ENCODE measurements at places on chromosomes 13 and 19.

DNA sequence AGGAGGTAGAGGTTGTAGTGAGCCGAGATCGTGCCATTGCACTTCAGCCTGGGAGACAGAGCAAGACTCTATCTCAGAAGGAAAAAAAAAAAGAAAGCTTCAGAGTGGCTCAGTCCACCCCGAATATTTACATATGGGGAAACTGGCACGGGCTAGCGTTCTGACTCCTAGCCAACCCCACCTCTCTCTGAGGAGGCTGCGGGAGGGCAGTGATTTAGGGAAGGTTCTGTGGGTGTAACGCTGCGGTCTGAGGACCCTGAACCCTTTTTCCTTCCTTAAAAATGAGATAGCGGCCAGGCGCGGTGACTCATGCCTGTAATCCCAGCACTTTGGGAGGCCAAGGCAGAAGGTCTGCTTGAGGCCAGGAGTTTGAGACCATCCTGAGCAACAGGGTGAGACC lies 5.0 kb downstream of the LRRC25 start:
- DNase-seq = no peak

GRCh38 chr13:111380431-111380830 lies 60.0 kb downstream of the TEX29 start:
- no peak for DNase-seq

DNA sequence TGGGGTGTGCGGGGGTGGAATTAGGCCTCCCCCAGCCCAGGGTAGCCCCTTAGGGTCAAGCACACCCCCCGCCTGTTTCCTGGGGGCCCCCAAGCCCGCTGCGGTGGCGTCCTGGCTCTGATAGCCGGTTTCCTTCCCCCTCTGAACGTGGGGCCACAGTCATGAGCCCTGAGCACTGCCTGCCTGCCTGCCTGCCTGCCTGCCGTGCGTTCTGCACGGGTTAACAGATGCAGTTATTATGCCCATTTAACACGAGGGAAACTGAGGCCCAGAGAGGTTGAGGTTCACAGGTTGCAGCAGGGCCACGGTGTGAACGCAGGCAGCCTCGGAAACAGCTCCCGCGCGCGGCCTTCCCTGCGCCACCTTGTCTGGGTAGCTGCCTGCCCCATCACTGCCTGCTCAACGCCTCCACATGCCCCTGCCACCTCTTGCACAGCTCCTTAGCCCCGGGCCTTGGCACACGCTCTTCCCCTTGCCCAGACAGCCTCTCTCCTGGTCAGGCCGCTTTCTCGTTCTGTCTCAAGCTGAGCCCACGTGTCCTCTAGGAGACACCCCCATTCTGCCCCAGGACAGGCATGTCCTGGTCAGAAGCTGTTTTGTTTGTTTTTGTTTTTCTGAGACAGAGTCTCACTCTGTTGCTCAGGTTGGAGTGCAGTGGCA lies 1.2 kb upstream of the GAMT start:
- no peak for DNase-seq

DNA sequence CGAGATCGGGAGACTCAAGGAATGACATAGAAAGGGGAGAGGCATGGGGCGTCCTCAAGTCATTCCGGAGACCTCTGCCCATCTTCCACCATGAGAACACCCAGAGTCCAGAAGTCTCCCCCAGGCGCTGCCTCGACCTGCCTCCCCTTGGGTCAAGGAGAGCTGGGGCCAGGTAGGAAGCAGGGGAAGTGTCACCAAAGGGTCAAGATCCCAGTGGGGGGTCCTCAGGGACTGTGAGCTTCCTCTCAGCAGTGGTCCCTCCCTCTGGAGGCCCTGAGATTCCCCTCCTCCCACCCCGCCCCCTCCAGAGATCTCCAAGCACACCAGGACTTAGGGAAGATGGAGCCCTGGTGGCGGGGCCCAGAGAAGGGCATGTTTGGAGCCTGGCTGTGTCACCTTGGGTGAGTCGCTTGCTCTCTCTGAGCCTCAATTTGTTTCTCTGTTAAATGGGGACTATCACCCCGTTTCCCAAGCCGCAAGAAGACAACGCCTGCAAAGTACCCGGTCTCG lies 919 bp downstream of the DACT3 start:
- no peak for DNase-seq

DNA sequence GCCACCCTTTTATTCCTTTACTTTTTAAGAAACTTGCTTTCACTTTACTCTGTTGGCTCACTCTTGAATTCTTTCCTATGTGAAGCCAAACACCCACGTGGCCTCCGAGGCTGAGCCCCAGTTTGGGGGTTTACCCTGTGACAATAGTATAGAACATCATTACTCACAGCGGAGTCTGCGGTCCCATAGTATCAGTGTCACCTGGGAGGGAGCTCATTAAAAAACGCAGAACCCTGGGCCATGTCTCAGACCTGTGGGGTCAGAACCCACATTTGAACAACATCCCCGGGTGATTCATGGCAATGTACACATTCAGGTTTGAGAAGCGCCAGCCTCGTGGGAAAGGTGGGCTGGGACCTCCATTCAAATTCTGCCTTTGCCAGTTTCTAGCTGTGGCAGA lies 36.0 kb upstream of the UBL3 start:
- DNase-seq = no peak

- DNase-seq = peak; percentile 77
Observed at GRCh38 chr19:294341-294945, 3.2 kb upstream of the PLPP2 start.

DNA sequence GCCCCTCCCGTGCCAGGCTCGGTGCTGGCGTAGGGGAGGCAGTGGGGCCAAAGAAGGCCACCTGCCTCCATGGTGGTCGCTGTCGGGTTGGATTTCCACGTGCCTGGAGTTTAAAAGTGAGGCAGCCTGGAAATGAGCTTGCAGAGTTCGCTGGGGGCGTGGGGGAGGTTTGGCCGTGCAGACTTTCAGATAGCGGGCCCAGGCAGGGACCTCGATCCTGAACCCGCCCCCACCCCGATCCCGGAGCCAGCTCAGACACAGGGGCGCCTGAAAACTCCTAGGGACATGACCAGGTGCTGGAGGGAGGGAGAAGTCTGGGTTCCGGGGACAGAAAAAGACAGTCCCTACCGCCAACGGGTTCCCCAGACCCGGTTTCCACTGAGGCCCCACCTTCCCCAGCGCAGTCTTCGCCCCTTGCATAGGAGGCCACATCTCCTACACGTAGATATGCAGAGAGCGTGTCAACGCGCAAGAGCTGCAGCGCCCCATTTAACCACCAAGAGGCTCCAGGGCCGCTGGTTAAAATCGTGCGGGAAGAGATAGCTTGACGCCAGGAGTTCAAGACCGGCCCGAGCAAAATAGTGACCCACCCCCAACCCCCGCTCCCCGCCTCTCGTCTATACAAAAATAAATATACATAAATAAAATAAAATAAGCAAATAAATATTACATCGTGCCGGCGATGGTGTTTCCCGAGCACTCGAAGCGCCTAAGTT lies 8.5 kb downstream of the CCDC8 start:
- DNase-seq = no peak

DNA sequence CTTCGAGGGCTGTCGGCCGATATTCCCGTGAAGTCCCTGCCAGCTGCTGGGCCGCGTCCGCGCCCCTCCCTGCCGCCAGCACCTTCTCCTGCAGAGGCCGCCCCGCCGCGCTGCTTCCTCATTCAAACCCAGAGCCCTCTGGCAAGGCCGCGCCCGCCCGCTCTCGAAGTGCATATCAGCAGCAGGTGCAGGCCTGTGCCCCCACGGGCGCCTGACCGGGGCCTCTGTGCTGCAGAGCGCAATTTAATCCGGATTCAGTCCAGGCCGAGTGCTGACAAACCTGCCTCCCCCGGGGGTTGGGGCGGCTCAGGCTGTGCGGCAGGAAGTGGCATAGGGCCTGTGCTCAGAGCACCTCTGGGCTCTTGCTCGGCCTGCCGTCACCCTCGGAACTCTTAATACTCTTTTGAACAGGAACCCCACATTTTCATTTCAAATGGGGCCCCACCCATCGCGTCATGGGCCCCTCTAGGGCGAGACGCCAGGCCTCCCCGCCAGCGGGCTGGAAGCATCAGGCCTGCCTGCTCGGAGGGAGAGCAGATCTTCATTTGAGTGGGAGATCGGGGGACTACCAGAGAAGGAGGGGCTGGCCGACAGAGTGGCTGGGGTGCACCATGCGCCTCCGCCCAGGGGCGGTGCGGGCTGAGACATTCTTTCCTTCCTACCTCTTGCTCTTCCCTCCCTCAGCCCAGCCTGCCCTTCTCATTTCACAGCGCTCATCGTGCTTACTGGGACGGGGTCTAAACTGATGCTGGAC lies 125.7 kb downstream of the TNFRSF19 start:
- no peak for DNase-seq

DNA sequence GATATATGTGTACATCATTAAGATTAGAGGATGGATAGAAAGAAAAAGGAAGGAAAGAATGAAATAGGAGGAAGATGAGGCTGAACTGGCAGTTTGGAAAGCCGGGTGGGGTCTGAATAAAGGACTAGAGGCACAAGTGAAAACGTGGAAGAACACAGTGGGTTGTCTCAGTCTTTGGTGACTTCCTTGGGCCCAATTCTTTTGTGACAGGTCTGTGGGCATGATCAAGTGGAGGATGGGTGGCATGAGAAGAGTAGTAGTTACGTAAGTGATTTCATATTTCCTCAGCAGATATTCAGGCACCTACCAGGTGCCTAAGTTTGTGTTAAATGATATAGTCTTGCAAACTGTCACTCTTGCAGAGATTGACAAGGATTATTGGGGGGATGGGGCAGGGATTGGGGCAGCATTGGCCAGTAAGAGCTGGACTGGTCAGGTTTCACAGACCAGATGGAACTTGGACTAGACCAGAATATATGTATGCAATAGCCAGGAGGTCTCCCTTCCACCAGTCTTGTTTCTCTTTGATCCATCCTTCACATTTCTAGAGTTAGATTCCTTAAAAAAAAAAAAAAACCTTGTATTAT lies 2.7 kb downstream of the TPP2 start:
- no peak for DNase-seq

- DNase-seq = no peak
Observed at GRCh38 chr19:33653684-33654083, 31.9 kb downstream of the CHST8 start.

DNA sequence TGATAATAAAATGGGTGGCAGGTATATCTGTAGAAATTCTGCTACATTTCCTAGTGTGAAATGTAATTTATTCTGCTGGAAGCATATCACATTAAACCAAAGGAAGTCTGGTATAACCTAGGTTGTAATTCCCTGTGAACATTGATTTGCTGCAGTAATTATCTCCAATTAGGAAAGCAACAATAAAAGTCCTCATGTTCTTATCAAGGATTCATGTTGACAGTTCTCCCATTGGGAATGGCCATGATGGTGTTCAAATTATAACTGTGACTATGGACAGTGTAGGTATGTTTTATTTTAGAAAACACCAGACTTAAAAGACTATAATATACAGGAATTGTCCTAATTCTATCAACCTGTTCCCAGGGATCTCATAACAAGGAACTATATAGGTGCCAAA lies 513.5 kb upstream of the MIR17HG start:
- DNase-seq = no peak

DNA sequence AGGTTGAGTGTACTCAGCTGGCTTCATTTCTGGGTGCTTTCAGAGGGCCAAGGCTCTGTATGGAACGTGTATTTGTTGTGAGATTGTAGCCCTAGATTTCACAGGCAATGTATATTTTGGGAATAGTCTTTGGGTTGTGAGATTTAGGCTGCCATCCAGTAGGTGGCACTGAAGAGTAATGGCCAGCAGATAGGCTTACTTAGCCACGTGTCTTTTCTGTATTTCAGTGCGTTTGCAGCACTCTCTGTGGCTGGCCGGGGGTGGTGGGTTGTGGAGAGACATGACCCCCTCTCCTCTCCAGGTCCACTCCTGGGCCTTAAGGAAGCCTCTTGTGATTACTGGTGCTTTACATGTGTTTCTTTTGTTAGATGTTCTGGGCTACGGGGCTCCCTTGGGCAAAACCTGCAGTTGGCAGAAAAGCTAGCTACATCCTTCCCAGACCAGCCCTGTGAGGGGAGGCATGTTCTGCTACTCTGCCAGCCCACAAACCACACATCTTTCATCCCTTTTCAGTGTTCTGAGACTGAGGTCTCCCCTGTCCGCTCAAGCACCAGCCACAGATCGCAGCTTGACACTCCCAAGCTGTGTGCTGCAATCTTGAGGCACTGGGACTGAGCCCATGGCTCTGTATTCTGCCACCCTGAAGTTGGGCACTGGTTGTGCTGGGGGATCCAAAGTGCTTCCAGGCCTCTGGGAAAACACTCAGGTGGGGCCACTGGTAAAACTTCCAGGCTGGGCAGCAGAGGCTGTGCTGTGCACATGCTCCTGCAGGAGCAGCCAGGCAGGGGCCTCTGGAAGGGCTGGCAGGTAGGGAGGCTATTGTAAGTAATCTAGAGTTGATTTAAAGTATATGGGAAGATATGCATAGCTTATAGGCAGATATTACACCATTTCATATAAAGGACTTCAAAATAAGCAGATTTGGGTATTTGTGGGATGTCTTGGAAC lies 1096.8 kb upstream of the PCDH20 start:
- DNase-seq = no peak

DNA sequence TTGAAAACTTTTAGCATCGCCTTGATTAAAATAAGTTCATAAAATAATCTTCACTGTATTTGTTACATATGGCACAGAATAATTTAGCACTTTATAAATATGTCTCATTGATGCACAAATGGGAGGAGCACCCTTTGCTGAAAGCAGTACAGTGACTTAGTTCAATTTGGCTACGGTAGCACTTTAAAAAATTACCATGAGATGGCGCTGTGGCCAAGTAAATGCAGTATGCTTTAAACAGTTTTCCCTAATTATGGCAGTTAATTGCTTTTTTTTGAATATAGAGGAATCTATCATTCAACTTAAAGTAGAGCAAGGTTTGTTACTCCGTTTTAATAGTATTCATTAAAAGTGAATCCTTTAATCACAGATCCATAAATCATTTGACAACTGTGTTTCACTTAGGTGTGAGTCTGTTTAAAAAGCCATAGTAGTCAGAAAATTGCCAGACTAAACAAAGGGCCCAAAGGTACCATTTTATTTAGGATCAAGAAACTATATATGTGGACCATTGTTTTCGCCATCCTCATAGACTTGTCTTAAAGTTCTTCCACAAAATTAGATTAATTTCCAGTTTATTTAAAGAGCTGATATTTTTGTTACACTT lies 34.7 kb upstream of the ESD start:
- DNase-seq = no peak

GRCh38 chr13:111093136-111093535 lies 22.0 kb upstream of the ARHGEF7 start:
- DNase-seq = no peak
